ENCODE measurements at places on chromosomes 2 and 18. TPM values are rescaled to one million over a fixed set of nuclear protein-coding genes. Genes with fewer than 3 reads are reported as not detected.

GALNT13 gene
- 0.78 TPM for total RNA-seq

CYP27A1 gene
- total RNA-seq = 50.6 TPM

ABCG8 gene
- total RNA-seq = not detected

OTOS gene
- total RNA-seq = not detected

TBR1 gene
- not detected for total RNA-seq

ZNF521 gene
- total RNA-seq = 26.4 TPM

CYP27C1 gene
- total RNA-seq = 0.42 TPM

PAX8 gene
- 0.87 TPM for total RNA-seq

DNA sequence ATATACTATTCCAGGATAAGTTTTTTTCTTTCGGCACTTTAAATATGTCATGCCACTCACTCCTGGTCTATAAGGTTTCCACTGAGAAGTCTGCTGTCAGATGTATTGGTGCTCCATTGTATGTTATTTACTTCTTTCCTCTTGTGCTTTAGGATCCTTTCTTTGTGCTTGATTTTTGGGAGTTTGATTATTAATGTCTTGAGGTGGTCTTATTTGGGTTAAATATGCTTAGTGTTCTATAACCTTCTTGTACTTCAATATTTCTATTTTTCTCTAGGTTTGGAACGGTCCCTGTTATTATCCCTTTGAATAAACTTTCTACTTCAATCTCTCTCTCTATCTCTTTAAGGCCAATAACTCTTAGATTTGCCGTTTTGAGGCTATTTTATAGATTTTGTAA, 28.3 kb downstream of the STPG4 start:
- H3K4me1 ChIP-seq = no peaks in the 10 kb centered on the region
- no peaks in the 10 kb centered on the region for H3K27me3 ChIP-seq

GRCh38 chr2:85605406-85606115, 3.1 kb upstream of the TMEM150A start:
- peaks cover 12% of the 10 kb centered on the region for H3K4me1 ChIP-seq
- no peak for DNase-seq
- H3K36me3 ChIP-seq = peaks cover 5% of the 10 kb centered on the region
- no peak overlapping the region for H3K4me3 ChIP-seq

DNA sequence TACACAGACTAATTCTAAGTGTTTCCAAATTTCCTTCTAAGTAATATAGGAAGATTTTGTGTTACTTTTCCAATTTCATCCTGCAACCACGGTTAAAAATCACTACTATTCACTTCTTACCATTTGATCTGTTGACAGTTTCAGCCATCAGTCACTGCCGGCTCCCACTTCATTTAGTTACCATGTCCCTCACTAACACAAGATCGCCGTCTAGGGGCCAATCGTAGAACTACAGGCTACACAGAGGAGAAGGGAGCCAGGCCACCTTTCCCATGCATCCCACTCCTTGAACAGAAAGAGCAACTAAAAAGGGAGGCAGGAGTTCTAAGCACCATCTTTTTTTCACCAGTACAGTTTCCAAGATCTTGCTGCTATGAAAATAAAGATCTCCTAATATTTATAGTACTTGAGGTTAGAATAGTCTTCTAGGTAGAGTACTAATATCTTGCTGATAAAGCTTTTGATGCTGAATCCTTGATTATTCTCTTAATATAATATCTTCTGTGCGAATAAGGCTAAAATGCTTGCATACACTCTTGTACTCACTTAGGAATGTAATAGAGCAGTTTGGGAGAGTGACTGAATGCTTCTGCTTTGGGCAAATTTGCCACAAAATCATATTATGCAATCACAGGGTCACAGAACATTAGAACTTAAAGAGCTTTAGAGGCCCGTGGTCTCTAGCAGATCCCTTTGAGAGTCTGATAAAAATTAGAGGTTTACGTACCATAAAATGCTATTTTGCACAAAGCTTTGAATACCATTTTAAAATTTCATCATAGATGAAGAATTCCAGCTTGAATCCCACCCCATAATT, 39.5 kb upstream of the CYP1B1 start:
- H3K27ac ChIP-seq = no peak overlapping the region
- no peak overlapping the region for H3K4me3 ChIP-seq
- no peaks in the 10 kb centered on the region for H3K4me1 ChIP-seq

- H3K36me3 ChIP-seq = no peaks in the 10 kb centered on the region
- H3K27ac ChIP-seq = no peak overlapping the region
- DNase-seq = no peak
- no peak overlapping the region for H3K4me3 ChIP-seq
- no peaks in the 10 kb centered on the region for H3K27me3 ChIP-seq
- no peaks in the 10 kb centered on the region for H3K4me1 ChIP-seq
Measured at GRCh38 chr2:48221846-48222516, 308.0 kb upstream of the STON1 start.

DNA sequence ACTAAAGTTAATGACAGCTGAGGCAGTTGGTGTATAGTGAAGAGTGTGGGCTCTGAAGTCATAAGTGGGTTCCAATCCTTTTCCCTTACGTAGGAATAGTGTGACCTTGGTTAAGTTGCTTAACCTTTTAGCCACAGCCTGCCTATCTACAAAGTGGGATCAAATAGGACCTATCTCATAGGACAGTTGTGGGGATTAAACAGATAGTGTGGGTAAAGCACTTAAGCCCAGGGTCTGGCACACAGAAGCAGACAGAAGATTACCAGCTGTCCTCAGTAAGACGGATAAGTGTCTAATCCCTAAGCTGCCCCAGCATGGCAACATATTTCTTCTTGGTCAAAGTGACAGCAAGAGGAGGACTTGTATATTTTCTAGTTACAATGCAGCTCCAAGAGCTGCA, 28.2 kb downstream of the UBE2F start:
- DNase-seq = no peak
- H3K27me3 ChIP-seq = no peaks in the 10 kb centered on the region
- no peak overlapping the region for H3K4me3 ChIP-seq

- H3K4me1 ChIP-seq = no peaks in the 10 kb centered on the region
- H3K36me3 ChIP-seq = no peaks in the 10 kb centered on the region
- H3K4me3 ChIP-seq = no peak overlapping the region
Measured at GRCh38 chr2:74051504-74051903, 66.8 kb downstream of the TET3 start.

GRCh38 chr2:25938345-25938744, 44.0 kb downstream of the KIF3C start:
- no peaks in the 10 kb centered on the region for H3K27me3 ChIP-seq
- DNase-seq = no peak
- no peak overlapping the region for H3K4me3 ChIP-seq

- H3K36me3 ChIP-seq = no peaks in the 10 kb centered on the region
- DNase-seq = no peak
- H3K4me1 ChIP-seq = no peaks in the 10 kb centered on the region
Measured at GRCh38 chr2:106572541-106573450, 85.6 kb downstream of the CD8B2 start.

GRCh38 chr18:27856820-27857219, 320.1 kb downstream of the CDH2 start:
- H3K27me3 ChIP-seq = no peaks in the 10 kb centered on the region
- DNase-seq = no peak
- no peak overlapping the region for H3K4me3 ChIP-seq
- H3K27ac ChIP-seq = no peak overlapping the region
- no peaks in the 10 kb centered on the region for H3K4me1 ChIP-seq
- no peaks in the 10 kb centered on the region for H3K36me3 ChIP-seq

DNA sequence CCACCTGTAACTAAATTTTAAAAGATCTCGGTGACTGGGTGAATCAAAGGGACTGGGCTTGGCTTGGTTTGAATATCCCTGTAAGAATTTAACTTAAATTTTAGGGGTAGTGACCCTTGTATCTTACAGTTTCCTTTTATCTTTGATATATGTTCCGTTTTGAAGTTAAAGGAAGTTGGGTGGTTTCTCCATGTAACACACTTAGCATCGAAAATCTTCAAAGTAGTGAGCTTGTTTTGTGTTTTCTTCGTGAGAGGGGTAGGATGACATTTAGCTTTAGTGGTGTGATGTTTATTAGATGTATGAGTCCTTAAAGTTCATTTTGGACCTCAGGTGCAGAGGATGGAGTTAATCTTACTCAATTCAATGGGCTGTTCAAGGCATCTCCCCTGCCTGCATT, 1.6 kb downstream of the WDR7 start:
- no peaks in the 10 kb centered on the region for H3K36me3 ChIP-seq
- no peak overlapping the region for H3K4me3 ChIP-seq
- no peaks in the 10 kb centered on the region for H3K27me3 ChIP-seq

DNA sequence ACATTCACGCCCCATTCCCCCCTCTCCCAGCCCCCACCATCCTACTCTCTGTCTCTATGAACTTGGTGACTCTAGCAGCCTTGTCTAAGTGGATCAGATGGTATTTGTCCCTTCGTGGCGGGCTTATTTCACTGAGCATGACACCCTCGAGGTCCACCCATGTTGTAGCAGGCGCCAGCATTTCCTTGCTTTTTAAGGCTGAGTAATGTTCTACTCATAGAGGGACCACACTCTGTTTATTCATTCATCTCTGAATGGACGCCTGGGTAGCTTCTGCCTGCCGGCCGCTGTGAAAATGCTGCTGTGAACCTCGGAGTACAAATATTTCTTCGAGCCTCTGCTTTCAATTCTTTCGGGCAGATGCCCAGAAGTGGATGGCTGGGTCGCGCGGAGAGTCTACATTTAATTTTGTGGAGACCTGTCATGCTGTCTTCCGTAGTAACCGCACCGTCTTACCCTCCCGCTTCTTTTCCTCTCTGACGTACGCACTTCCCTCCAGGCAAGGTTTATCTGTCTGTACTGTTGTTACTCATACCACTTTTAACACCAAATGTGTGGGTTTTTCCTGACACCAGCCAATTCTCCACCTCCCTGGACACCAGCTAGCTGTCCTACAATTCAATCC, 5.6 kb downstream of the CROCC2 start:
- no peak overlapping the region for H3K27ac ChIP-seq
- no peak for DNase-seq
- H3K4me1 ChIP-seq = no peaks in the 10 kb centered on the region

- no peak overlapping the region for H3K4me3 ChIP-seq
- H3K27me3 ChIP-seq = no peaks in the 10 kb centered on the region
- no peak overlapping the region for H3K27ac ChIP-seq
- DNase-seq = no peak
- H3K36me3 ChIP-seq = no peaks in the 10 kb centered on the region
Measured at GRCh38 chr2:10867692-10868420, 43.9 kb upstream of the KCNF1 start.

DNA sequence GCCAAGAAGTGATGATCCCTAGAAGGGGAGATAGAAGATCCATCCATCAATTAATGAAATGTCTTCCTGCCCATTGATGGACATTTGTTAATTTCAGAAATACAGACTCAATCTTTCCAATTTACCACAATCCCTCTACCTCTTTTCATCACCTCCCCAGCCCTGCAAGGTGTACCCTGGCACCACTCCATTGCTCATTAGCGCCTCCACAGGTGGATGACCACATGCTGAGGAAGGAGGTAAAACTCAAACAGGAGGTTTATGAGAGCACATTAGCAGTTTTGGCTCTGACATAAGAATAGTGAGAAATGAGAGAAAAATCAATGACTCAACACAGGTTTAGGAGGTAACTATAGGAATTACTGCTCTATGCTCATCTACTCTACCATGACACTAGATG, 208.0 kb downstream of the C1D start:
- H3K4me3 ChIP-seq = no peak overlapping the region
- H3K4me1 ChIP-seq = peaks cover 3% of the 10 kb centered on the region
- no peaks in the 10 kb centered on the region for H3K36me3 ChIP-seq
- DNase-seq = no peak

DNA sequence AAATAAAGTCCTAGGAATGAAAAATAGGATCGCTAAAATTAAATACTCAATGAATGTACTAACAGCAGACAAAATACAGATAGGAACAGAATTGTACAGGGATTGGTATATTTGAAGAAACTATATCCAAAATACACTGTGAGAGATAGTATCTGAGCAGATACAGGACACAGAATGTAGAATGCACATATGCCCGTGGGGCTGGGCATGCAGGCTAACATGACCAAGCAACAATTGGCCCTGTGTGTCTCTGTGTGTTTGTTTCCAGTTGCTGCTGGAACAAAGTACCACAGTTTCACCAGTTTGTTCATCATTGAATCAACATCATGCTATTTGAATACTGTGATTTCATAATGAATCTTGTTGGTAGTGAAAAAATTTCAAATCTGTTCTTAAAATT, 127.6 kb downstream of the PMAIP1 start:
- H3K36me3 ChIP-seq = no peaks in the 10 kb centered on the region
- no peak overlapping the region for H3K4me3 ChIP-seq
- H3K27ac ChIP-seq = no peak overlapping the region
- H3K4me1 ChIP-seq = no peaks in the 10 kb centered on the region
- no peak for DNase-seq
- no peaks in the 10 kb centered on the region for H3K27me3 ChIP-seq

GRCh38 chr2:105737980-105738657, 6.6 kb upstream of the NCK2 start:
- no peak overlapping the region for H3K27ac ChIP-seq
- H3K4me3 ChIP-seq = no peak overlapping the region
- no peak for DNase-seq
- no peaks in the 10 kb centered on the region for H3K36me3 ChIP-seq

DNA sequence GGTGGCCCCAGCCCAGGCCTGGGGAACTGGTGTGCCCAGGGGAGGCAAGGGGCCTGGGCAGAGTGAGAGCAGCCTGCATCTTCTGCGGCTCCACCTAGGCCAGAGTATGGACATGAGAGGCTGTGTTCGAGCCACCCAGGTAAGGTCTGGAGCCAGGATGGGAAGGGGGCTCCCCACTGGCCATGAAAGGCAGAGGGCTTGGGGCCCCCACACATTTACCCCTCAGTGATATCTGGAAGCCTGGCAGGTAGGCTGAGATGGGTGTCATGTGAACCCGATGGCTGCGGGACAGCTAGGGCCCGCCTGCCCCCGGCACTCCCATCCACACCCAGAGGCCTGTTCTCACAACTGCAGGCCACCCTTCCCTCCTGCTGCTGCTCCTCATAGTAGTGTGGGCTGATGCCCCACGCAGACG, 13.2 kb downstream of the ADRA2B start:
- no peak for DNase-seq
- H3K4me1 ChIP-seq = no peaks in the 10 kb centered on the region
- H3K27ac ChIP-seq = no peak overlapping the region
- H3K27me3 ChIP-seq = no peaks in the 10 kb centered on the region
- no peak overlapping the region for H3K4me3 ChIP-seq

- no peaks in the 10 kb centered on the region for H3K27me3 ChIP-seq
- H3K36me3 ChIP-seq = no peaks in the 10 kb centered on the region
- H3K27ac ChIP-seq = no peak overlapping the region
Measured at GRCh38 chr2:2848621-2849333, 517.7 kb upstream of the MYT1L start.

DNA sequence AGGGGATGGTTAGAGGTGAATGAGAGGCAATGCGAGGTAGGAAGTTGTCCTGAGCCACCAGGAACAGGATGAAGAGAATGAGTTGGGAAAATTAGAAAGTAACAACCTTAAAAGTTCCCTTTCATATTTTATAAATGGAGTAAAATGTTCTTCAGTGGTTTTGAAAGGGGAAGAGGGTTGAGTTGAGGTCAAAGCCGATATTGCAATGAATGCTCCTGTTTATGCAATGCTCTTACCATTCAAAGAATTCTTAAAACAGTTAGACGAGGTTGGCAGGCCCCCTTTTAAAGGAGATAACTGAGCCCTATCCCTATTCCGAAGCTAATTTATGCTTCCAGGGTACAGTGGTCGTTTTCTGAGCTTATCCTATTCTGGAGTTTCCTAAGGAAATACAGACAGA, 2110.3 kb upstream of the CELF4 start:
- no peak for DNase-seq
- H3K4me1 ChIP-seq = no peaks in the 10 kb centered on the region
- no peaks in the 10 kb centered on the region for H3K36me3 ChIP-seq
- H3K27me3 ChIP-seq = no peaks in the 10 kb centered on the region
- H3K27ac ChIP-seq = no peak overlapping the region

- no peak overlapping the region for H3K27ac ChIP-seq
- no peak overlapping the region for H3K4me3 ChIP-seq
- no peaks in the 10 kb centered on the region for H3K4me1 ChIP-seq
- no peaks in the 10 kb centered on the region for H3K27me3 ChIP-seq
- H3K36me3 ChIP-seq = no peaks in the 10 kb centered on the region
Measured at GRCh38 chr18:49859021-49859359, 45.7 kb upstream of the ACAA2 start.
